ENCODE measurements at places on chromosomes 3 and 15. TPM values are rescaled to one million over a fixed set of nuclear protein-coding genes. Genes with fewer than 3 reads are reported as not detected.

GRCh38 chr3:22581007-22581406 lies 622.1 kb upstream of the UBE2E2 start:
- DNase-seq = no peak

- DNase-seq = no peak
Observed at GRCh38 chr3:126014252-126014651, 45.3 kb downstream of the ROPN1B start.

DNA sequence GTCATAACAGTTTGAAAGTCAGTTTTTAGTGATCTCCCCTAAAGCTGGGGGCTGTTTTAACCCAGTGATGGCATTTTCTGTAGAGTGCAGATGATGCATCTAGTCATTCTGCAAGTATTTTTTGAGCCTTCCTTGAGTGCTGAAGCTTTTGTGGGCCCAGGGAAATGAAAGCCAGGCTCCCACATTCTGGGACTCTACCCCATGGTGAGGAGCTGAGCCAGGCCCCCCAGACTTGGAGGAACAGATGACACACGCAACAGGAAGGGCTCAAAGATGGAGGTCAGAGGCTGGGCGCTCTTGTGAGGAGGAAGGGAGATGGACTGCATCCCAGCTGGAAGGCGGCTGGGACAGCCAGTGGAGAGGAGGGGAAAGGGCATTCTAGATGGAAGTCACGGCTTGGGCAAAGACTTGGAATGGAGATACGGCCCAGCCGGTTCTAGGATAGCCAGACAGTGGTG lies 40.8 kb downstream of the MRAS start:
- DNase-seq = no peak

DNA sequence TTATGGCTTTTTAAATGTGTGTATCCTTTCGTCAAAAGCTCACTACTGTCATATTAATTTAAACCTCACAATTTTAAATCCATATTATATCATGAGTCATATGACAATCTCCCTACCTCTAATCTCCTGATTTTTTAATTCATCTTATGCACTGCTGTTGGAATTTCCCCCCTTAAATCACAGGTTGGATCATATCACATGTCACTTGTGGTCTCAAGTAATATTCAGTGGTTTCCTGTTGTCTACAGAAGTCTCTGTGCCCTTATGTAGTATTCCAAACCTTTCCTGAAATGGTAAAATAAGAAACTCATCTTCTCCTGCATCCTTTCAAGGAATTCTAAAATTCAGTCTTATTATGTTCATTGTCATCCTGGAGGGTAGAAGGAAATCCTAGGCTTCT lies 116.0 kb upstream of the CBLB start:
- DNase-seq = no peak

GRCh38 chr3:115388811-115389210 lies 234.5 kb upstream of the GAP43 start:
- DNase-seq = no peak

RTP3 gene
- not detected for polyA plus RNA-seq

NEK11 gene
- 0.92 TPM for polyA plus RNA-seq

DNA sequence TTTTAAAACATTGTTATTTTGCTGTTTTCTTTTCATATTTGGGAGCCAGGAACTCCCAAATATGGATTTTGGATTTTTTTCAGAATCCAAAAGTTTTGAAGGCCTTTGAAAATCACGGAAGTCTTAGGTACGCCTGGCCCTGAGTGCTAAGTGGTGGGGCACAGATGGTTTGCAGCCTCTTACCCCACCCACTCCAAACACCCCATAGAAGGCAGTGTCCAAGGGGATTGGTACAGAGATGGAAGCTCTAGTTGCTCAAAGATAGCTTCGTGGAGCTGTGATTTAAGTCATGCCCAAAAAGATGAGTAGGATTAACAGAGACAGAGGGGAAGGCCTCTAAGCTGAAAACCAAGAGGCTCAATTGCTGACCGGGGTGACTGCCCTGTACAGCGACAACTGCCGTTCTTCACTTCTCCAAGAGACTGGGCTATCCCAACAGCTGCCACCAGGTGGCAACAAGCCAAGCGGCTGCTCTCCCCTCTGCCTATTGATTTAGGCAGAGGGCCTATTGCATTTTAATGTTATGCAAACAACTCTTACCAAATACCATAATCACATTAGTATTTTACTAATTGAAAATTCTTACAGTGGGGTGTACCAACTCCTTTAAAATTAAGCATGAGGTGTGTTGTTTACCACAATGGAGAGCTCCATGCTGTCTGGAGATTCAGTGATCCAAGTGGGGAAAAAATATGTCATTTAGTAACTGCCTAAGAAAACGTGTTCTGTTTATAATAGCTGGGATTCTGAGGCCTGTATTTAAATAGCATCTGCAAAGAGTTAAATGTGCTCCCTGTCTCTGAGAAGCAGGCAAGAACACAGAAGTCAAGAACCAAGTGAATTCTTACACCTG lies 64.0 kb upstream of the C15orf61 start:
- peak; percentile 70 for DNase-seq

- no peak for DNase-seq
Observed at GRCh38 chr3:194386066-194386465, 13.0 kb downstream of the GP5 start.

PLA1A gene
- polyA plus RNA-seq = 0.14 TPM

DNA sequence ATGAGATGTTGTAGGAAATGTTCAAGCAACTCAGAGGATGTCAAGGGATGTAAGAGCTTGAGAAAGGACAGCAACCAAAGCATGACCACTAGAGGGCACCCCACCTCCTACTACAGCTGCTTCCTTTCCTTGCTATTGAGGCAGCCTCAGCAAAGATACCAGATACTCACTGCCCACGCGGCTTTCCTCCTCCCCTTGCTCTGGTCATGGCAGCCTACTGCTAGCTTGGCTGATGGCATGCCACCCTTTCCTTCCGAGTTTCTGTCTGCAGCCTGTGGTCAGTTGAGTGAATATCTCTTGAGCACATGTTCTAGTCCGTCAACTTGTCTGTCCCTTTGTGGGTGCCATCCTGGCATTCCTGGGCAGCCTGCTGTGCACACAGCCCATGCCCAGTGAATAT lies 4.4 kb upstream of the CXCR6 start:
- peak; percentile 86 for DNase-seq

DNA sequence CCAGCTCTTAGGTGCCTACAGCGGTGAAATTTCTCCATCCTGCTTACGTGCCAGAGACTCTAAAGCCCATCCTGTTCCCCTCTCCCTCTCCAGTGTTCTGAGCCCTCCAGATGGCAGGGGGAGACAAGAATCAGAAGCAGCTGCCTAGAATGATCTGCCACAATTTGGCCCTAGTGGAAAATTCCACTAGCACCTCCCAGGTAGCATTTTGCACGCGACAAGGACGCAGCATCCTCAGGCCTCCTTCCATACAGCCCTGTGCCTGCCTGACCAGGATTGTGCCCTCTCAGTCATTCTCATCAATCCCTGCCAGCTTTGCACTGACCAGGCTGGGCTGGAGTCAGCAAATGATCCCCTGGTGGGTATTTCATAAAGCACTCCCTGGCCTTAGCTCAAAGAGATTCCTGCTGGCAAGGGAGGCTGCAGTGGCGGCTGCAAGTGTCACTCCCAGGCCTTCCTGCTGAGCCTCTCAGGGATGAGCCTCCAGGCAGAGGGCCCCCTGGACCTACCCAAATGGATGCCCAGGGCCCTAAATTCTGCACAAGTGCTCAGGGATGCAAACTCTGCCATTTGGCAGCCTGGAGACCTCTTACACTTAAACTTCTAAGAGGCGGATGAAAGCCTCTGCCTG lies 130.2 kb upstream of the ATP2B2 start:
- DNase-seq = no peak

ADAMTS17 gene
- 0.16 TPM for polyA plus RNA-seq

- DNase-seq = no peak
Observed at GRCh38 chr15:58511599-58511987, 79.8 kb downstream of the LIPC start.

NFKBIZ gene
- polyA plus RNA-seq = 16.7 TPM

UPK1B gene
- polyA plus RNA-seq = not detected

GRCh38 chr3:5276934-5277333 lies 89.4 kb downstream of the EDEM1 start:
- DNase-seq = no peak

GRCh38 chr3:52527039-52527731 lies 6.5 kb downstream of the NT5DC2 start:
- DNase-seq = no peak

FOXP1 gene
- polyA plus RNA-seq = 40.9 TPM

- peak; percentile 16 for DNase-seq
Observed at GRCh38 chr3:46693892-46694226, 380 bp upstream of the ALS2CL start.

DNA sequence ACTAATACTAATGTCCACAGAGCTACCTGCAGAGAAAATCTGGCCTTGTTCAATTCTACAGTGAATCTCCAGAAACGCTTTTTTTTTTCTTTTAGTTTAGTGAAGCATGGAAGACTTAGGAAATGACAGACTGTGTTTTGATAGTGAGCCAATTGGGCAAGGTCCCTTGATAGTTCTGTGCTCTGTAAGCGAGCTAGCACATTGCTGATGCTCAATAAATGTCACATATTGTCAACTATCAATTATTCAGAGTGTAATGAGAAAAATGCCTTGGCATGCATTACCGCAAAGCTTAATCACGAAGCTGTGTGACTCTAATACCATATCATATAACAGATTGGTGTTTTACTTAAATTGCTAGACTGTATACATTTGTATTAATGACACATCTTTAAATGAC lies 5.2 kb upstream of the C3orf85 start:
- no peak for DNase-seq

- DNase-seq = peak; percentile 85
Observed at GRCh38 chr15:57503911-57504598, 87.6 kb upstream of the MYZAP start.

GATM gene
- polyA plus RNA-seq = 0.16 TPM

GRCh38 chr3:9793161-9793781 lies 389 bp downstream of the ARPC4 start:
- peak; percentile 56 for DNase-seq

- DNase-seq = no peak
Observed at GRCh38 chr3:115713284-115713683, 90.0 kb downstream of the GAP43 start.

PTX3 gene
- polyA plus RNA-seq = 131 TPM

- no peak for DNase-seq
Observed at GRCh38 chr3:87025661-87026645, 35.0 kb upstream of the VGLL3 start.

TMEM212 gene
- polyA plus RNA-seq = 0.14 TPM

GRCh38 chr3:157248590-157249422 lies 88.9 kb upstream of the CCNL1 start:
- peak; percentile 94 for DNase-seq

DNA sequence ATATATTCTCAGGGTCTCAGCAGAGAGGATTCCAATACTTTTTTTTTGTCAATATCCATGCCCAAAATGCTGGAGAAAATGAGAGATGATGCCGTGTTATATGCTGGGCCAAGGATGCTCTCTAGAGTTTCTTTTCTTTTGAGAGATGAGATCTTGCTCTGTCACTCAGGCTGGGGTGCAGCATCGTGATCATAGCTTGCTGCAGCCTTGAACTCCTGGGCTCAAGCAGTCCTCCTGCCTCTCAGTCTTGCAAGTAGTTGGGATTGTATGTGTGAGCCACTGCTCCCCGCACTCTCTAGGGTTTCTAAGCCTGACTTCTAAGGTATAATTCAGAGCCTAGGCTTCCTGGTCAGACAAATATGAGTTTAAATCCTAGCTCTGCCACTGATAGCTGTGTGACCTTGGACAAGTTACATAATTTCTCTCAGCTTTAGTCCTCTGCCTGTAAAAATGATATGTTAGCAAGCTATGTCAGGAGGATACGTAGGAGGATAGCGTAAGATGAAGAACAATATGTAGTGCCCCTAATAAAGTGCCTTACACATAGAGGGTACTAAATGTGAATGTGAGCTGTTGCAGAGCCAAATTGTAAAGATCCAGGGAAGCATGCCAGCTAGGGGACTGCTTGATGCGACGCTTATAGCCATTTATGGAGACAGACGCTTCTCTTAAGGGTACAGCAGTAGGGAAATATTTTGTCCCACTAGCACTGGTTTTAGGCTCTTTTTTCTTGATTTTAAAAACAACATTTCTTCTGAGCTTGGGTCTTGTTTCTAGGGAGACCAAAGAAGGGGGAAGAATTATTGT lies 7.4 kb downstream of the STARD9 start:
- no peak for DNase-seq

ADAMTS9 gene
- polyA plus RNA-seq = 6.5 TPM

CHRFAM7A gene
- polyA plus RNA-seq = 1.5 TPM

Data from endothelial cell of umbilical vein (primary cell).